Activated CD8-positive, alpha-beta T cell treated with anti-CD3 and anti-CD28 coated beads, Interleukin-2, amount 10 ng/mL, durations not matched to agents 7 days and 5 days (primary cell): ENCODE measurements at places on chromosomes 2 and 18. TPM values are rescaled to one million over a fixed set of nuclear protein-coding genes. Genes with fewer than 3 reads are reported as not detected.

DNA sequence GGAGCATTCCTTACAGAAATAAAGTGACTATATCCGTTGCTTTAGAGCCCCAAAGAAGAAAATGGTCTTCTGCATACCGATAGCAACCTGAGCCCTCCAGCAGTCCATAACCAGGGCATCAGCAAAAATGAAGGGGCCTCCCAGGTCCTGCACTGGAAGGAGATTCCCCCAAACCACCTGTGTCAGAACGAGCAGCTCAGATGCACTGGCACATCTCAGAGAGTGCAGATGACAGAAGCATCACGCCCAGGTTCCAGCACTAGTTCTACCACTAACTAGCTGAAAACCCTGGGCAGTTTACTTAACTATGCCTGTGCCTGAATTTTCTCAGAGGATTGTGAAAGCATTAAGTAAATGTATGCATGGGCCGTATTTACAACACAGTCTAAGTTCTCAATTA is 466.7 kb upstream of the MYT1L start:
- DNase-seq = no peak

DNA sequence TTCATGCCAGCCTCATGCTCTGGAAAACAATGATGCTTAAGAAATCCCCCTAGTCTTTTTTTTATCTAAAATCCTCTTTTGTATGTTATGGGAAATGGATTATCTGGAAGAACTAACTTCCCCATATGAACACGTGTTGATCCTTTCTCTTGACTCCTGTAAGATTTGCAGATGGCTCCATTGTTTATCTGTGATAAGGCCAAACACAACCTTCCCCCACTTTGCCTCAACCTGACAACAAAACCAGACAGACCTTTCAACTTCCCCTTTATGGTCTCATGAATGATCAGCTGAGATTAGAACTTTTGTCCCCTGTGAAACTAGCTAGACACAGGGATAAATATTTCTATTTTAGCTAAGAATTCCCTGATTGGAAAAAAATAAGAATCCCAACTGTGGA is 828.0 kb upstream of the CDH2 start:
- no peak for DNase-seq

DNA sequence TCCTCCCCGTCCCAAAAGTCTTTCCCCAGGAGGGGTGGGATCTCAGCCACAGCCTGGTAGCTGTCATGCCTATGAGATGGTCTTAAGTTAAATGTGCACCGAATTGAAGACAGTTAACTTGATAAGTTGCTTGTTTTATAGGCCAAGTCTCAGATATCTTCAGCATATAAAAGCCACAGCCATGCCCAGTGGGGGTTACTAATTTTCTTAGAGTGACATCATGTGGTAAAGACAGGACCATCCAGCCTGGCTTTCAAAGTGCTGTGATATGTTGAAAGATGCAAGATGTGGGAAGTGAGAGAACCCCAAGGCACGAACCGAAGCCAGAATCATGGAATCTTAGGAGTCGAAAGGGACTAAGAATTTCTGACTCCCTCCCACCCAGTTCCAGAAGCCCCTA is 42.1 kb upstream of the FAM124B start:
- DNase-seq = no peak

- DNase-seq = no peak
Observed at GRCh38 chr2:225608136-225608535, 208.6 kb downstream of the NYAP2 start.

GRCh38 chr2:84838434-84839145 is 42.3 kb downstream of the TRABD2A start:
- DNase-seq = no peak

GRCh38 chr2:148928395-148928794 is 53.4 kb downstream of the KIF5C start:
- no peak for DNase-seq

GRCh38 chr2:191190435-191190834 is 39.6 kb upstream of the STAT4 start:
- DNase-seq = no peak

GRCh38 chr2:150142561-150142960 is 344.9 kb downstream of the RND3 start:
- no peak for DNase-seq

- no peak for DNase-seq
Observed at GRCh38 chr2:196144513-196145126, 26.8 kb downstream of the STK17B start.

- DNase-seq = no peak
Observed at GRCh38 chr2:204950695-204951346, 405.5 kb downstream of the PARD3B start.

DNA sequence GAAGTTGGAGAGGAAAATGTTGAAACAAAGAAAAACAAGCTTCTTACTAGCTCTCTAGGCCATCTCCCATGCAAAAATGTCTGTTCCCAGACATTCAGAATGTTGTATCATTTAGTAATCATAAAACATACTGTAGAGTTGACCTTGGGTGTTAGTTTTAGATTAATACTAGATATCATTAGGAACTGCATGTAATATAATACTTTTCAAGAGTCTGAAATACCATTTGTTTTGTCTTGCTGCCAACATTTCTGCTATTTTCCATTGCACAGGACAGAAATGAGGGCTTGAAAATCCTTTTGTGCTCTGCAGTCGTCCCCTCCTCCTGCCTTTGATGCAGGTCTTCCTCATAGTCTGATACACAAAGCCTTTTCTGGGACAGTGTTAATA is 89.5 kb upstream of the RBMS1 start:
- no peak for DNase-seq

GRCh38 chr2:209426432-209426831 is 2.6 kb downstream of the MAP2 start:
- no peak for DNase-seq

DNA sequence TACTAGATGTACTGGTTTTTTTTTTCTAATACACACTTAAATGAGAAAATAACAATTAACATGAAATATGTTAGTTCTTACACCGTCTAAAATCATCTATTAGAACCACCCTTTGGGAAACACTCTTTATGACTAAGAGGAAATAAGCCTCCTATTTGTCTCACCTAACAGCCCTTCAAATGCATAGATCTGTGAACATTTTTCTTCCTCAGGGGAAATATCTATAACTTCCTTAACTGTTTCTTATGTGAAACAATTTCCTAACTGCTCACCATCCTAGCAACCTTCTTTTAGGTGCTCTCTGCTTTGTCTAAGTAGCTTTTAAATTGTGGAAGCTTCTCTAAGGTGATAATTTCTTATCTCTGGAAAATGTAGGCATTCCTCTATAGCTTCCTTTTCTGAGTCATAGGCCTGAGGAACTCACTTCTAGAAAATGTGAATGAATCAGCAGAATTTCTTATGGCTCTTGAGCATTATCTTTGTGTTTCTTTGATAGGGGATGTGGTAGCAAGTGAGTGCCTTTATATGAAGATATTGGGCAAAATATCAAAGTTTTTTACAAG is 56.1 kb downstream of the CNTNAP5 start:
- no peak for DNase-seq

GRCh38 chr2:231039821-231040364 is 2.6 kb downstream of the C2orf72 start:
- DNase-seq = no peak

- DNase-seq = no peak
Observed at GRCh38 chr18:62037989-62038778, 145.4 kb upstream of the RNF152 start.

- no peak for DNase-seq
Observed at GRCh38 chr2:23478933-23479683, 94.1 kb downstream of the KLHL29 start.

GRCh38 chr2:149068996-149069888 is 30.7 kb downstream of the LYPD6B start:
- peak; percentile 37 for DNase-seq

DNA sequence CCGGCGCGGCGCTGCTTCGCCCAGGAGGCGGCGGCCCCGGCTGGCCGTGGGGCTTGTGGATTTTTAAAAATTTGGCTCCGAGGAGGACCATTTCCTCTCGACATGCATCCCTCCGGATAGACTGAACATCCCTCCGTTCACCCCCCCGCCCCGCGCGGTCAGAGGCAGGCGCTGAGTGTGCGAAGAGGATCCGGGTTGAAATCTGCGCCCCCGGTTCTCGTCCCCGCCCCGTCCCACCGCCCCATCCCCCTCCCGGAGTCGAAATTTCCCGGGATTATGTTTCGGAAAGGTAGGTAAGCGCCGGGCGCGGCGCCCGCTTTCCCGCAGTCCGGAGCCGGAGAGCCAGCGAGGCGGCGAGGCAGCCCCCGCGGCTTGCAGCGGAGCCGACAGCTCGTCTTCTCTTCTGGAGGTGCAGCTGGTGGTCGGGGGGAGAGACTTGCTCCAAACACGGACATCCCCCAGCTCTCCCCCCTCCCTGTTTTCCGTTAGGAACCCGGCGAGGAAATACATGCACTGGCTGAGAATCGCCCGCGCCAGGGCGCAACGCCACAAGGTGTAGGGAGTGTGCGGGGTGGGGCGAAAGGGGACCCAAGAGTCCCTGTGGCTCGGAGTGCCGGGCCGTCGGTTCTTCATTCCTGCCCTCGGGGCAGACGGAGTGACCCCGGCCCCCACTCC is at the start of gene PRKCE:
Gene PRKCE, plus strand, starts transcription at position 261 of the 675 bp plus-strand sequence.
- DNase-seq = peak; percentile 71

- no peak for DNase-seq
Observed at GRCh38 chr2:202147775-202148174, 74.7 kb downstream of the KIAA2012 start.

DNA sequence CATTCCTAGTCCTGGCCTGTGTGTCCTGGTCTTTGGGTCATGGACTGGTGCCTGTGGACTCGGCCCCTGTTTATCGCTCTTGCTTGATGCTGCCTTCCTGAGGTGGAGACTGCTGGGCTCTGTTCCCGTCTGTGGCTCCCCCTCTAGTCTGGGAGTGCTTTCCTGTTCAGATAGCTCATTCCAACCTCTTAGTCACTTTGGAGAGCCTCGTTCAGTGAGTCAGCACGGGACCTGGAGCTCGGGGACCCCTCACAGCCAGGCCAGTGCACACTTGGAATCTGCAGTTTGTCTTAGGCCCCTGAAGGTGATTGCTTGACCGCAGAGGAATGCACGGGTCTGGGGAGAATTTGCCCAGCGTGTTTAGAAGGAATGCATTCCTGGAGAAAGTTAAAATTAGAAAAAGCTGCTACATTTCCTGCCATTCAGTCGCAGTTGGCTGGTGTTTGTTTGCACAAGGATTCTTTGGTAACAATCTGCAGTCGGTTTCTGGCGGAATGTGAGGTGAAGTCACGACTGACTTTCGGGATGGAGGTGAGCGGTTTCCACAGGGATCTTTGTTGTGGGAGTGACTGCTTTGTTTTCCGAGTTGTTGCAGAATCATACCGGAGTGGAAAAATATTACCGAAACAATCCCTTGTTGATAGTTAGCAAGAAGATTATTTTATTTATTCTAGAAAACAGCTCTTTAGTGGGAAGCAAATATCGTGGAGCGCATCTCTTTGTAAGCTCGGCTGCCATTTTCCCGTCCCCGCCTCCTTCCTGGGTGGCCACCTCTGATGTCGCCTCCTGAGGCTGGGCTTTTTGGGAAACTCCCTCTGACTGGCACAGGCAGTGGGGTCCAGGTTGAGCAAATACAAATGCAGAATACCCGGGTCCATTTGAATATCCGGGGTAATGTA is 29.6 kb downstream of the SH3BP4 start:
- DNase-seq = no peak

DNA sequence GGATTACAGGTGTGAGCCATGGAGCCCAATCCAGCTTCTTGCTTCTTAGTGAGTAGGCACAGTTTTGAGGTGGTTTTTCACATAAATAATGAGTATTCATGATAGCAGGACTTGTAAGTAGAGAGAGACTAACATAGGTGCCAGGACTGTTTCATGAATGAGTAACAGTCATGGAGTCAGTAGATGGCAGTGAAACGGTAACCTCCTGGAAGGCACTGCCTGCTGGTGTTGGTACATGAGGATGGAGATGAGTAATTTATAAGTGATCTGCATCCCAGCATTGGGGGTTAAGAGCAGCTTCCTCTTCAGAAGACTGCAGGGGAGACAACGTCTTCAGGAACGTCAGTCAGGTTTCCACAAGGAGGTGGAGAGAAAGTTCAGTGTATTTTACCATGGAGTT is 143.8 kb downstream of the HAUS1 start:
- no peak for DNase-seq

DNA sequence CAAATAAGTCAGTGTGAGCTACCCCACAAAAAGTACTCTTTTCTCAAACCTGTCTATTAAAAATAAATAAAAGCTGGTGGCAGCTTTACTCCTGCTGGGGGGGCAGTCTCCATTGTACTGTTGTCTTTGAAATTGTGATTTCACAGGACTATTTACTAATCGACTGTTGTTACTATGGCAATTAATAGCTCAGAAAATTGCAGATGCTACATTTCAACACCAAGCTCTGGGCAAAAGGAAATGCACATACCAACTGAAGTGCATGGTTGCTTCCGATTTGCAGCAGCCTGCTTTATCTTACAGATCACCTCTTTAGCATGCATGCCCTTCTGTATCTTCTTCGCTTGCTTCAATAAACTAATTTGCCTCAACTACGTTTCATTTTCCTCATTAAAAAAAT is 117.6 kb upstream of the DAPL1 start:
- DNase-seq = no peak

GRCh38 chr2:221133941-221134340 is 438.2 kb downstream of the EPHA4 start:
- DNase-seq = no peak

GRCh38 chr18:59907172-59907571 is 7.4 kb downstream of the PMAIP1 start:
- no peak for DNase-seq

GRCh38 chr2:172000696-172001361 is 1.1 kb downstream of the METAP1D start:
- DNase-seq = no peak

GRCh38 chr2:197828464-197829135 is 24.2 kb downstream of the PLCL1 start:
- no peak for DNase-seq

- DNase-seq = no peak
Observed at GRCh38 chr2:137829251-137829650, 135.0 kb upstream of the HNMT start.

DNA sequence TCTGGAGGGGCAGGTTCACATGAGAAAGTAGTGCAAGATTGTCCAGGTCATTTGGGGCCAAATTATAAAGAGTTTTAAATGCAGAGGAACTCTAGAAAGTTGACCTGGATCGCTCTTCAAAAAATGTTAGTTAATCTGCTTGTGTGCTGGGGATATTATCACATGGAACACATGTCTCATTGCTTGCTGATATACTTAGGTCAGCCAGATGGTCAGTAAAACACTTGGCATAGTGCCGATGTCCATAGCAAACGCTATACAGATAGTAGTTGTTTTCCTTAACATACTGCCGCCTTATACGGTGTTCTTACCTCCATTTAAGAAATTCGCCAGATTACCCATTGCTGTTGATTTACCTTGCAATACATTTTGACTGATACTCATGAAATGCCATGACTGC is 103.4 kb upstream of the CWC22 start:
- no peak for DNase-seq

The ARHGEF4 gene
- total RNA-seq = 2.9 TPM

The PARD6G gene
- not detected for total RNA-seq

The DUSP19 gene
- 0.39 TPM for total RNA-seq

The ARL4C gene
- total RNA-seq = 123 TPM

The CNDP1 gene
- total RNA-seq = not detected

The NOSTRIN gene
- total RNA-seq = not detected

The XIRP2 gene
- not detected for total RNA-seq

The LOXL3 gene
- 0.23 TPM for total RNA-seq

The BOK gene
- not detected for total RNA-seq

The GPR39 gene
- not detected for total RNA-seq

The ERFE gene
- 0.50 TPM for total RNA-seq

The NEB gene
- total RNA-seq = 0.40 TPM

The AGFG1 gene
- 65.6 TPM for total RNA-seq

The TAF1B gene
- 35.6 TPM for total RNA-seq

The APCDD1 gene
- total RNA-seq = not detected

The KCNE4 gene
- total RNA-seq = not detected

The OSBPL1A gene
- total RNA-seq = 0.99 TPM

The LRRFIP1 gene
- total RNA-seq = 207 TPM

The NTSR2 gene
- total RNA-seq = not detected
